ENCODE measurements at places on chromosomes 1 and 21.
A peak's percentile ranks its signal among the peaks of the same experiment; 100 is the strongest.

DNA sequence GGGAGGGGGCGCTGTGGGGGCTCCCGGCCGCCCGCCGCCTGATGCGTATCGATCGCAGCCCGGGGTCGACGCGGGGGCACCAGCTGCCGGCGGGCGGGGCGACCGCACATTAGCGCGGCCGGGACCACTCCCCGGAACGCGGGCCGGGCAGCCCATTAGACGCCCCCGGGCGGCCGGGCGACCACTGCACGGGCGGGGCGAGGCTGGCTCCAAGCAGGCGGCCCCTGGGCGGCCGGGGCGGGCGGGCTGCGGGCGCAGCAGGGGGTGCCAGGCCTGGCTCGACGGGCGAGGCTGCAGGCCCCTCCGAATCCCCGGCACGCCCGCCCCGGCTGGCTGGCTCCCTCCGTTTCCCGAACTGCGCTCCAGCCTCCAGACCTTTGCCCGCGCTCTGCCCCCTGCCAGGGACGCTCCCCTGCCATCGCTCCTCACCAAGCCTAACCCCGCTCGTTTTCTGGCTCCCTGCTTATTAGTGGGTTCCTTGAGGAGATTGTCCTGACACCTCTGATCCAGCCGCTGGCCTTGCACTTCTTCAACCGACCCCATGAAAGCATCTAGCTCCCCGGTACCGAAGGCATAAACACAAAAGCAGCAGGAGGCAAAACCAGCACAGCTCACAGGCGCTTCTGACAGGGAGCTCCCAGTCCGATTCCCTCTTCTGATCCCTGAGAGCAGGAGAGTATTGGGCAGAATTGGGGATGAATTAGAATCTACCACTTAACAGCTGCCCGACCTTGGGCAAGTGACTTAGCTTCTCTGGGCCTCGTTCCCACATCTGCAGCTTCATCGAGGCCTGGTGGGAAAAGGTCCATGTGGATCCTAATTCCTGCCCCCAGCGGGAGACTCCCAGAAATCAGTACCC, 92.6 kb upstream of the CASZ1 start:
- no peak for DNase-seq

DNA sequence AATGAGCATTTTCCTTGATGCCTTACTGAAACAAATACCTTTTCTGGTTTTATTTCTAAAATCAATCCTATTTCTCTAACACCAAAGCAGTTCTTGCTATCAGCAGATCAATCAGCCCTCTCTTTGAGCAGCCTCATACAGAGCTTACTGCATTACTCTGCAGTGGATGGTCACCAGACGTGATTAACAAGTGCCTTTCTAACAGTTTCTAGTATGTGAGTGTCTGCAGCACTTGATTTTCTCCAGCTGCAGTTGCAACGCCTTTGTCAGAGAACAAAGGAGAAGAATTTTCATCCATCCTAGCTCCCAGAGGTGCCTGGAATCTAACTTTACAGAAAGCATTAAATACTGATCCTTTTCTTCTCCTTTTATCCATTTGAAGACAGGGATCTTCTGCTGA, 177.3 kb upstream of the SGIP1 start:
- no peak for DNase-seq

GRCh38 chr1:220991506-220991905, 112.3 kb downstream of the HLX start:
- no peak for DNase-seq

- DNase-seq = no peak
These were observed 28.2 kb downstream of the NFIA start for GRCh38 chr1:61110554-61110953.

GRCh38 chr1:230359992-230360668, 66.0 kb downstream of the PGBD5 start:
- no peak for DNase-seq

DNA sequence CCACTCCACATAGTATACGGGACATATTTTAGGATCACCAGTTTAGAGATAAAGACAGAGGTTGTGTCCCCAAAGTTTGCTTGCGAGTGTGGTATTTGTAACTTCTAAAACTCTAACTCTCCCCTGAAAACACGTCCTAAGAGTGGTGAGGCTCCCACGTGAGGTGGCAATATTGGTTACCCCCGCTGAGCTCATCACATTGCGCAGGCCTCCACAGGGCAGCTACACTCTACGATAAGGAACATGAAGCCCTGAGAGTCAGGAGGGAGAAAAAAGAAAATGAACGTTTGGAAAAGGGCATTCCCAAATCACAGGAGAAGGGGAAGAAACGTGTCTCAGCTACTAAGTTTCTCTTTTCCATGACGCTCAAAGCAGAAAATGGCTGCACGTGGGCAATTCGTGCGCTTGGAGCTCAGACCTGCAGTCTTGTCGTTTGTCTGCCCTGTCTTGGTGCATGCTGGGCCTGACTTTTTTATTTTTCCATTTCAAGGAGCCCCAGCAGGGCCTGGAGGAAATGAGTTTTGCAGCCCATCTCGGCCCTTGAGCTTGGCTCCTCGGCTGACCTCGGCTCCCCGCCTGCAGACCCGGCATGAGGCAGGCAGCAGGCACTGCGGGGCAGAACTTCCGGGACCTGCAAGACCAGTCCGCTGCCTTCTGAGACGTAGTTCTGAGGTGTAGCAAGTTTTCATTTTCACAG, 25.7 kb downstream of the ERG start:
- no peak for DNase-seq

DNA sequence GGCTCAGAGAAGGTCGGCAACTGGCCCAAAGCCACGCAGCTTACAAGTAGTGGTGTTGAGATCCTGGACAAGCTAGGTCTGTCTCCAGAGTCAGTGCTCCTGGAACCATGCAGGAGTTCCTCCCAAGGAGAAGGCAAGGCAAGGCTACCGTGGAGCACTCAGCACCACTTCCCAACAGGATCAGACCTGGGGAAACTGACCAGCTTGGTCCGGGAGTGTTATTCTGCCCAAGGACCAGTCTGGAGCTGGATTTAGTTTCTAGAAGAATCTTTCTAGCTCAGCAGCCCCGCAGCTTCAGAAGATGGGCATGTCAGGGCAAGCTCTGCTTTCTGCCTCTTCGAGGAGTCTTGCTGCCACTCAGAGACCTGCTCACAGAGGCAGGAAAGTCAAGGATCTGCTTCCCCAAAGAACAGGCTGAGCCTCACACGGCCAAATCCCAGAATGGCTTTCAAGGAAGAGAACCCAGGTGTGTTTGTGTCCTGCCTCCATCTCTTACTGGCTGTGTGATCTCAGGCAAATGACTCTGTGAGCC, 302.8 kb downstream of the MATN1 start:
- DNase-seq = no peak

GRCh38 chr1:7606096-7606495, 165.0 kb upstream of the VAMP3 start:
- DNase-seq = no peak

- no peak for DNase-seq
These were observed 69.0 kb downstream of the VWA5B1 start for GRCh38 chr1:20359451-20360330.

DNA sequence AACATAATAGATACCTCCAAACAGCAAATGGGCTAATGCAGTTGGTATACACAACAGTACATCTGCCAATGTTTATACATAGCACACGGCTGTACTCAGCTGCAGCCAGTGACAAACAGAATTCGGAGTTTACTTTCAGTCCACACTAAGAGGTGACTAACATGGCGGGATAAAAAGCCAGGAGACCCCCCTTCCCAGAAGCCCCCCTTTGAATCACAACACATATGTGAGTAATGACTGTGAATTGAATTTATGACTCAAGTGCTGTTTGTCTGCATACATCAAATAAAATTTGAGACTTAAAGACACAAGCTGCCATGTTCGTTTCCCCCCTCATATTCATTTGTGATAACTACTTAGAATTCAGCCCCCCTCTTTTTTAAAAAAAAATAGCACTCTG, 113.2 kb downstream of the RUNX1 start:
- no peak for DNase-seq

GRCh38 chr1:224737353-224737727, 121.2 kb downstream of the CNIH3 start:
- DNase-seq = no peak

DNA sequence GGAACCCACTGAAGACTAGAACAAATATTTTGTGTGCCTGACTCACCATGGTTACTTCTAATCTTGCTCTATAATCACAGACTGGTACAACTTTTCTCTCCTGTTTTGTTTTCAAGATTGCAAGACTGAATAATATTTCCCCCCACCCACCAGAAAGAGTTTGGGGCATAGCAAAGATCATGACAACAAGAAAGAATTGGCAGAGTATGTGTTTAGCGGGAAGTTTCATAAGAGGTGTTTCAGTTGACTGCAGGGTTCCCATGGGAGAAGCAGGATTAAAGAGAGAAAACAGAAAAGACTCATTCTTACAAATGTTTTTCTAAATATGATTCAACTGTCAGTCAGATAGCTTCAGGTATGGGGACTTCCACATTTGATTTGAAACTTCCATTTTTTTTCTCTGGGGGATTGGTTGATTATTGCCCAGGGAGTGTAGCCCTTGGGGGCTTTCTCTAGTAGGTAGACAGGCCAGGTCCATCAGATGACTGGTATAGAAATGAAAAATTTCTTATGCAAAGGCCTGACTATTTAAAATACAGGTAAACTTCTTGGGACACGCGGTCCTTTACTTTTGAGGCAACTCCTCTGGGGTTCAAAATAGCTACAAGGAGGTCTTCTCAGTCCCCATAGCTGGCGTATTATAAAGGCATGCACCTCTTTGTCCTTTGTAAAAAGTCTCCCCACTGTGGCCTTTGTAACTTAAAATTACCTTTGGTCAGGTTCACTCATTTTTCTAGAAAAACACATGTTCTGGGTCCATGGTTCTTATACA, 13.9 kb downstream of the OR14I1 start:
- DNase-seq = no peak

DNA sequence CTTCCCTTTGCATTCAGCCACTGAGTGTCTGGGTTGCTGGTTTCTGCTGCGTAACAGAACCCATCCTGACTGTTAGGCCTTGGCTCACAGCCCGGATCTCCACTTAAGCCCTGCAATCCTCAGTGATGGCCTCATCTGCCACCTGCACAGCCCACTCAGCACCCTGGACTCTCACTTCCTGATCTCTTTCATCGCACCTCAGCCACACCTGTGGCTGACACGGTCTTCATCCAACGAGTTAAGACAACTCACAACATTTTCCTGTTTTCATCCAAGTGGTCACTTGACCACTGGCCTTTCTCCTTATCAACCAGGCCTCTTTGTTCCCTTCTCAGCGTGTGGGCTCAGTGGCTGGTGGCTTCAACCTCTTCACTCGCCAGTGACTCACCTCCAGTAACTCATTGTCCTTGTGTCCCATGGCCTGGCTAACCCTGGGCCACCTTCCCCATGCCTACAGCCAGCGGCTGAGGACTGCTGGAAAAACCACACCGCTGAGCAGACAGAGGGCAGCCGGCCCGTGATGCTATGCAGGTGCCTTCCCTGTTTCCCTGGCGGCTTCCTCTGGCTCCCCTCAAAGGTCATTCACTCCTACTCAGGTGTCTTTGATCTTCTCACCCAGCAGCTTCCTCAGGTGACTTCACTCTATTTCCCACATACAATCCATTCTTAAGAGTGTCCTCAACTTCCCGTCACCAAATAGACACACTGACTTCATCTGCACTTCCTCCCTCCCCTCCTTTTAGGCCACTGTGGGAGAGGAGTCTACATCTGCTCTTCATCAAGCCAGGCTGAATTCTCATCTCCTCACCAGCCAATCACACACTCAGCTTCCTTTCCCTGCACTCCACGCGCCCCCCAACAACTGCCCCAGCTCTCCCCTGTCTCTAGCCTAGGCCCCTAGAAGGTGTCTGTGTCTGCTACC, 19.9 kb upstream of the EDN2 start:
- no peak for DNase-seq

- DNase-seq = no peak
These were observed 210.3 kb downstream of the ASTN1 start for GRCh38 chr1:176954242-176954641.

DNA sequence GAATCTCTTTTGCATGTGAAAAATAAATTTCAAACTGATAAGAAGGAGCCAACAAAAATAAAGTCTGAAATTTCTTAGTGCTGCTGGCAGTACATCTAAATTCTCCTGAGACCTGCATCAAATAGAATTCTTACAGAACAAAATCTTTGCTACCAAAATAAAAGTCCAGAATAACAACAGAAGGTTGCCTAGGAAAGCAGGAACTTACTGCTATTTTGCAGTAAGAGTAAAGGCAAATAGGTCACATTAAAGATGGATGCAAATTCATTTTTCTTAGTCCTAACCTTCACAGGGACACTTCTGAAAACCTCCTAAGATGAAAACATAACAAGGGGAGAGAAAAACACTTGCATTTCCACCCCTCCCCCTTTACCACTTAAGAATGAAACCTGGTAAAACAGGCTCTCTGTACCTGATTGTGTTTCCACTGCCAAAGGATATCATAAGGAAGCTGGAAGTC, 59.0 kb downstream of the RUSC1 start:
- no peak for DNase-seq

DNA sequence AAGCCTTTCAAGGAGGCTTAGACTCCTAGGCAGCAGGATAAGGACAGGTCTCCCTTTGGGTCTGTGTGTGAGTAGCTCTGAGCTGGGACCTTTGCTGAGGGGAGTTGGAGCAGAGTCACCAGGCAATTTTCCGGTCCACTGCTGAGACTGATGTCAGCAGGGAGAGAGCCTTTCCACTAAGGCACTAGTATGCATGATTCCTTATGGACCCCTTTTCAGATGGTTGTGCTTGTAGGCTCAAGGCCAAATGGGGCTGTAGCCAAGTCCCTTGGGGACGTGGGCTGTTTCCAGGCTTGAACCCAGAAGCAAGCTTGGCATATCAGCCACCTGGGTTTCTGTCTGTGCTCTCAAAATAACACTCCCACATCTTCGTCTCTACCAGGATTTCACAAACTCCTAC, 73.0 kb downstream of the CCDC18 start:
- no peak for DNase-seq

DNA sequence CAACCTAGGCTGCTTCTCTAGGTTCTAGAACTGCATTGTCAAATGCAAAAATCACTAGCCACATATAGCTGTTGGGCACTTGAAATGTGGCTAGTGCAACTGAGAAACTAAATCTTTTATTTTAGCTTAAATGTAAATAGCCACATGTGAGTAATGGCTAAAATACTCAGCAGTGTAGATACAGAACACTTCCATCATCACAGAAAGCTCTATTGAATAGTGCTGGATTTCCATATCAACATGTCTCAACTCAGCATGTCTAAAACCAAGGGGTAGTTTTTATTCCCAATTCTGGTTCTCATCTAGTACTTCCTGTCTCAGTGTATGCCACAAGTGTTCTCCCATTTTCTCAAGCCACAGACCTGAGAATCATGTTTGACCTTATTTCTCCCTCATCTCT, 7.5 kb upstream of the TP53BP2 start:
- DNase-seq = no peak

DNA sequence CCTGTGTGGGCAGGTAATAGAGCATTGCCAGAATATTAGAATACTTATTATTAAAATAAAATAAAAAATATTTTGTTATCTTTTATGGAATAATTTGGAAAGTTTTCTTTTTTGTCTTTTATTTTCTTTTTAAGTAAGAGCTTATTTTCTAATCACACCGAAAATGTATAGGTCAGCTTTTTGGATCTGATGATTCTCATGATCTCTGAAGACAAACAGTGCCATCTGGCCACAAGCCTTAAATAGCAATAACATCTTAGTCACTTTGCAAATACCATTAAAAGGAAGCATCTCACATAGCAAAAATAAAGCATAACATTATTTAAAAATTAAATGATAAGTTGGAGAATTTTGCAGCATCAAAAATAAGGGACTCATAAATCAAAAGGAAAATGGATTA, 213.8 kb downstream of the PLA2G4A start:
- DNase-seq = no peak

GRCh38 chr1:17045634-17046333, 8.0 kb downstream of the SDHB start:
- DNase-seq = peak; percentile 12

GRCh38 chr1:68329096-68329835, 96.9 kb upstream of the WLS start:
- no peak for DNase-seq
